Stimulated activated CD4-positive, alpha-beta T cell treated with anti-CD3 and anti-CD28 coated beads, Interleukin-4, amount 100 ng/mL, for 1 hour (primary cell): ENCODE measurements at places on chromosomes 5 and 9.

DNA sequence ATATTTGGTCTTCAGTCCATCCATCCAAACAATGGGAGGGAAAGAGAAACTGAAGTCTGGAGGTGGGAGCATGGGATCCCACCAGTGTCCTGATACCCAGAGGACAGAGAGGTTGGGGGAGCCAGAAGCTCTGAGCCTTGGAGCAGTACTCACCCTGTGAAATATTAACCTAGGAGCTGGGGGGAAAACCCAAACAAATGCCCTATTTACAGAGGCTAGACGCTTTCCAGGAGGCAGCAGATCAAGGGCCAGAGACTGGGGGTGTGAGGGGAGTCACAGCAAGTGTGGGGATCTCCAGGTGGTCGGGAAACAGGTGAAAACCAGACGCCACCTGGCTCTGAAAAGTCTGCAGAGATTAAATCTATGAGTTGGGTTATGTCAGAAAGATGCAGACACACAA, 6.2 kb downstream of the ZER1 start:
- no peak for DNase-seq

- peak; percentile 37 for DNase-seq
These were observed 187.4 kb upstream of the SLC24A2 start for GRCh38 chr9:19976226-19976625.

DNA sequence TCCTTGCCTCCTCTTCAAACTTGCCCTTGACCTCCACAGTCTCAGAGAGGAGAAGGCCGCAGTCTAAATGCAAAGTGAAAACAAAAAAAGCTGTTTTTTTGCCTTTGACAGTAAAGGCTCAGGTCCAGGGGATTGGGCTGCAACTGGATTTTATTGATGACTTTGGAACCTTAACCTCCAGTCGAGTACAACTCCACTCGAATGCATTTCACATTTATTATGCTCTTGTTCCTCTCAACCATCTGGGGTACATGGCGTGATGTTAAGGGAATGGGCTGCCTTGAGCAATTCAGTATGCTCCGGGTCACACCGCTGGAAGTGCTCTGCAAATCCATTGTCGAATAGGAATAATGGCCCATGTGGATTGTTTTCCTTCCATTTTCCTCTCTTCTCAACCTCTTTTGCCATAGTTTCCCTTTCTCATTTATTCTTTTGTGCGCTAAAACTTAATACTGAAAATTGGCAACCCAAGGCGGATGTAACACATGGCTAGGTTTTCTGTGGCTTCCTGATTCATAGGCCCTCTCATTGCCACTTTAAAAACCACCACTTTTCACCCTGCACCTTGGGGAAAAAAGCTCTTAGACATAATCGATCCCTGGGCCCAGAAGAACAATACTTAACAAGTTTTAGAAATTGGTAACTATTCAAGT, 34.3 kb downstream of the ITK start:
- DNase-seq: no peak

DNA sequence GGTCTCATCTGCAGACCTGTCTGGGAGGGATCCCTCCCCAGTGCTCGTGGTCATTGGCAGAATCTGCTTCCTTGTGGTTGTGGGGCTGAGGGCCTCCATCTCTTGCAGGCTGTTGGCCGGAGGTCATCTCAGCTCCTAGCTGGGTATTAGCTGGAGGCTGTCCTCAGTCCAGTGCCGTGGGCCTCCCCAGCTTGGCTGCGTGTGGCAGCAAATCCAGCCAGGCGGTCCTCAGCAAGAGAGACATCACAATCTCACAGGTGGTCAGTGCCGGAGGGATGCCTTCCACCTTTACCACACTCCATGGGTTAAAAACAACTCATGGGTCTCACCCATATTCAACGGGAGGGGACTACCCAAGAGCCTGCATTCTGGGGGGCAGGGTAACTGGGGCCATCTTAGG, 155.5 kb downstream of the RXRA start:
- DNase-seq: no peak

DNA sequence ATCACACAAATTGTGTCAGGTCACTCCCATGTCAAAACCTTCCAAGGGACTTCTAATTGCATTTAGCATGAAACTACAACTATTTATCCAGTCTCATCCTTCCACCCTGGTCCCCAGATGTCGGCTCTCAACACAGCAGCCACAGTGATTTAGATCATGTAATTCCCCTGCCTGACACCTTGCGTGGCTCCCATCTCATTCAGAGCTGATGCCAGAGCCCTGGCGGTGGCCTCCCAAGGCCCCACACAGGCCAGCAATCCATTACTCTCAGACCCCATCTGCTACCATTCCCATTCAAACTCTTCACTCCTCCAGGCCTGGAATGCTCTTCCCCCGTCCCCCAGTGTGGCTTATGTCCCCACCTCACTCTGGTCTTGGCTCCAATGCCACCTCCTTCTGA, 2.4 kb downstream of the SLC35D2 start:
- no peak for DNase-seq

DNA sequence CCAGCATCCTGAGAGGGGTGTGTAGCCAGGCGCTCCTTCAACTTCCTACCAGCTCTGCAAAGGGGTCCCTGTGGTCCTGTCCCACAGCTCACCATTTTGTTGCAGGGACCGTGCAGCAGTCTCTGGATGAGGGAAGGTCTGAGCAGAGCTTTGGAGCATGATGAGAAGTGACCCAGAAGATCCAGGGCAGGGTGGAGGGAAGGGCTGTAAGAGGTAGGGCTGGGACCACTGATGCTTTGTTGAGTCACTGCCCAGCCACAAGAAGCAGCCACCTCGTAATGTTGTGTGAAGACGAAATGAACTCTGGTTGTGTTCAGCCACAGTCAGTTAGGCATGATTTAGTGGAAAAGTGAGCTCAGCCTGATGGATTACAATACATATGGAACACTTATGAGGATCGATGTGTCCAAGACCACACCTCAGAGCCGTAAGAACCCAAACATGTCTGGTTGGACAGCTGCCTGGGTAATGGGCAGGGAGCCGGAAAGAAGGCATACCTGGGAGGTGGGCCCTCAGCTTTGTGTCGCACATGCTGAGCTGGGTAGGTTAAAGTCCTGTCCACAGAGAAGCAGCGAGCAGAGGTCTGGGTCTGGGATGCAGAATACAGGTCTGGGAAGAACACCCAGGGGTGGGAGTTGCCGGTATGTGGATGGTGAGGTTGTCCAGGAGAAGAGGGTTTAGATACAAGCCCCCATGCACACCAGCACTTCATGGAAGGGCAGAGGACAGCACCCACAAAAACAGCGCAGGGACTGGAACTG, 250.1 kb downstream of the GADD45G start:
- DNase-seq: no peak

DNA sequence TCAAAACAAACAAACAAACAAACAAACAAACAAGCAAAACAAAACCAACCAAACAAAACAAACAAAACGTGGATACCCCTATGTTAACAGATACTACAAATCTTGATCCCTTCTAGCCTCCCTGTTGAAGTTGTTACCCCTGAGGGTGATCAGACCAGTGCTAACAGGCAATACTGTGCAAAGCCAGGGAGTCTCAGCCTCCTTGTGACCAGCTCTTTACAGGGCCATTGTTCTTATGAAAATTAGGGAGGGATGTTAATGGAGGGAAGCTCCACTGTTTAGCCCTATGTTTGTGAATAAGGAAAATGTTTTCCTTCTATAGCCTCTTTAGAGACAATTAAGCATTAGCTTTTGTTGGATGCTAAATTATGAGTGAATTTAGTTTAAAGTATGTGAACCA, 1072.1 kb upstream of the WWC1 start:
- no peak for DNase-seq

- no peak for DNase-seq
These were observed 13.5 kb upstream of the GNA14 start for GRCh38 chr9:77661566-77662085.

DNA sequence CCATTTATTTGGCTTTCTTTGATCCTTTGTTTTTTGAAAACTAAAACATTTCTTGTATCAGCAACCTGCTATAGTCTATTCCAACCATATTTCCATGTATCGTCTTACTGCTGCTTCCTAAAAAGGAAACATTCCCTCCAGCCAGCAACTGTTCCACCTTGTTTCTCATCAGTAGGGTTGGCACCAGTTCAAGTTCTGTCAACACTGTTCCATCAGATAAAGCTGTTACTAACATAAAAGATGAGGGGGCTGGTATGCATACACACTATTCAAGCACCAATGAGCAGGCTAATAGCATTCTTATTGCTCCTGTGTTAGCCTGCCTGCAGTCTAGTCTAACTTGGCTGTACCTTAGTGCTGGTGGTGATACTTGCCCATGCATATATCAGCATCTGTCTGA, 178.3 kb downstream of the CWC27 start:
- DNase-seq: no peak

DNA sequence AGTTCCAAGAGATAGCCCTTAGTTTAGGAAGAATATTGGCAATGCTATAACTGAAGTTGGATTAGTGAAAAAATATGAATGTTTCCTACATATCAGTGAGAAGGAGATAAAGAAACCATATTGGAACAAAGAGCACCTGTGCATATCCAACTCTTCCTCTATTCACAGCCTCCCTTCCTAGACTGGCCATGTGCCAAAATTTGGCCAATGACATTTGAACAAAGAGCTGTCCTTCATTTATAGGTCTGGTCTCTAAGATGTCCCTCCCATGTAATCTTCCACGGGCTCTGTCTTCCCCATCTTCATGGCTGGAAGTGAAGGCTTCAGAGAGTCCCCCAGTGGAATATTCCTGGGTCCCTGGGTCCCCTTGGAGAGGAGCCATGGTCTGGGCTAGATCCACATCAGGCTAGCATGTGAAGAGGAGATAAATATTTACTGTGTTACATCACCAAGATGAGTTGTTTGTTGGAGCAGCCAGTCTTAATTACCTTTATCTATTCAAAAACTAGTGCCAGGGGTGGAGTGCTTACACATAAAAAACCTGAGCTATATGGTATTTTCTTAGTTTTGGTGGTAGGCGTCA, 190.0 kb upstream of the S1PR3 start:
- DNase-seq: no peak

GRCh38 chr5:472076-472655, 29.2 kb downstream of the EXOC3 start:
- peak; percentile 18 for DNase-seq

DNA sequence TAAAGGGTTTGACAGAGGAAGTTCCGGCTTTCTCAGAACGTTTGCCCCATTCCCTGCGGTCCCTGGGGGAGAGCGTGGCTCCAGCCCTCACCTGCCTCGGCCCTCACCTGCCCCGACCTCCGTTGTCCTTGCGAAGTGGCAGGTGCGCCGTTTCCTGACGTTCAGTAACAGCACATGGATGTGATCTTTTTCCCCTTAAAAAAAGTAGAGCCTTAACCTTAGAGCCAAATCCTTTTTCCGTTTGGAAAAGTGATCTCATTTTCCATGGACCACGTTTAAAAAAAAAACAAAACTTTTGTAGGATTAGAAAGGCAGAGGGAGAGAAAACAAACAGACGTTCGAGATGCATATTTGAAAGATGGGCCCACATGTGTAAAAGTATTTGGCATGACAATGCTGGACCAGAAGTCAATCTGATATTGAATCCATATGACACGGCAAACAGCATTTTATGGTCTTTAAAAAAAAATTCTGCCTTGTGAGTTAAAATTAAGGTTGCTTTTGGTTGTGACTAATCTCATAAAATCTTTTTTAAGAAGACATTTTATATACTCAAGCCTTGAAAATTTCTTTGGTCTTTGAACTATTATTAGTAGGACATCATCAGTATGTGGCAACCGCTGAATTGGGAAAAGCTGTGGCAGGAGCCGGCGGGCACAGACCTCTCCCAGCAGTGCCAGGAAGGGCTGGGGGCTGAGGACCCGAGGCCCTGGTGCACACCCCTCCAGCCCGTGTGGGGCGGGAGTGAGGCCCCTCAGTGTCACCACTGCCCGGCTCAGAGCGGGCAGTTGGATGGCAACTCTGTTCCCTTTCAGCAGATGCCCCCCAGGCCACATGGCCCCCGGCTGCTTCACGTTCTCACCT, 42.5 kb upstream of the EXOC3 start:
- DNase-seq: no peak

- no peak for DNase-seq
These were observed 180.6 kb downstream of the SNCAIP start for GRCh38 chr5:122492675-122493074.

DNA sequence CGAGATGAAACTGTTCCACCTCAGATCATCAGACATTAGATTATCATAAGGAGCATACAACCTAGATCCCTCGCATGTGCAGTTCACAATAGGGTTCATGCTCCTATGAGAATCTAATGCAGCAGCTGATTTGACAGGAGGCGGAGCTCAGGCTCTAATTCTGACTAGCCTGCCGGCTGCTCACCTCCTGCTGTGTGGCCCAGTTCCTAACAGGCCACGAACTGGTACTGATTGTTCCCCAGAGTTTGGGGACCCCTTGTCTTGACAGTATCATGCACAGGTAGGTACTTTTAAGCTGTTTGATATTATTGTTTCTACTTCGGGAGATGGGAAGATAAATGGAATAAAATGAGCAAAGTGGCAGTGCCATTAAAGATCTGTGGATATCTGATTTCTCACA, 66.9 kb downstream of the ZCCHC7 start:
- no peak for DNase-seq

GRCh38 chr9:76302543-76302942, 91.7 kb downstream of the RFK start:
- no peak for DNase-seq

DNA sequence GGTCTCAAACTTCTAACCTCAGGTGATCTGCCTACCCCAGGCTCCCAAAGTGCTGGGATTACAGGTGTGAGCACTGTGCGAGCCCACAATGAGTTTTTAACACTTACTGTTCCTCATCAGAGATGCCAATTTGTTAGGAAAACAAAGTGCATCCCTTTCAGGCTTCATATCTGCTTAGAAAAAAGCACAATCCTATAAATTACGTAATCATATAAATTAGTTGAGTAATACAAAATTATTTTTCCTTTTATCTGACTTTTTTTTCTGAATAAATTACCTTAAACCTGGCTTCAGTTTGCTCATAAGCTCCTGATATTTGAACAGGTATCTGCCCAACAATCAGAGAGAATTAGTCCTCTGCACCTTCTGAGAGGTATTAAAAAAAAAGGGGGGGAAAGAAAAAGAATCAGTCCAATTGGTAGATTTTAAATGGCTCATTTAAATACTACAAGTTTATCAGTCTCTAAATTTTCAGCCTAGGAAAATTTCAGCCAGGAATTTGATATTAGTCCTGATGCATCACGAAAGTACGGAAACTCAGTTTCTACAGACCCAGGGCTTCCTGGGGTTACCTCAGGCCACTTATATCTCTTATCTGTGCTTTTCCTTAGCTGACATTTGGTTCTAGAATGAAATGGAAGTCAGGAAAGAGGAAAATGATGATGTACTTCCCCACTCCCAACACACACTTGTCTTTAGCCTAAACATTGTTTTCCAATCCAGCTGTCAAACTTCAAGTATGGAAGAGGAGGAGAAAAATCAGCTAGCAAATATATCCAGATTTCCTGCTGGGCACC, 26.8 kb downstream of the ITGA1 start:
- no peak for DNase-seq

DNA sequence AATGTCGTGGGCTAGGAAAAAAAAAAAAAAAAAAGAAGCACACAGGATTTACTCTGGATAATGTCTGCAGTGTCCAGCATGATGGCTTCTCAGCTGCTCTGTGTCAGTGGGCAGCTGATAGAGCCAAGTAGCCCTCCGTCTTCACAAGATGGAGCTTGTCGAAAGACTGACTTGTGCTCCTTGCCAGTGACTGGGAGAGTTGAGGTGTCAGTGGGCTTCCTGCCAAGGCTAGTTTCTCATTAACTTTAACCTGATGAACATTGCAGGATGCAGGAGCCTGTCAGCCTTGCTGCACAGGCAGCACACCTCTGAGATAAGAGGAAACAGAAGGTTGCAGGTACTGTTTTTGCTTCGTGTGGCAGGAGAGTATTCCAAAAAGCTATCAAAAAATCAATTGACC, 171.4 kb upstream of the SGCD start:
- no peak for DNase-seq

GRCh38 chr9:16202914-16203728, 650.3 kb downstream of the CCDC171 start:
- DNase-seq: no peak

- DNase-seq: no peak
These were observed 80.3 kb downstream of the CDH6 start for GRCh38 chr5:31273631-31274378.
